ENCODE measurements at places on chromosomes 5 and 9.
A peak's percentile ranks its signal among the peaks of the same experiment; 100 is the strongest.

DNA sequence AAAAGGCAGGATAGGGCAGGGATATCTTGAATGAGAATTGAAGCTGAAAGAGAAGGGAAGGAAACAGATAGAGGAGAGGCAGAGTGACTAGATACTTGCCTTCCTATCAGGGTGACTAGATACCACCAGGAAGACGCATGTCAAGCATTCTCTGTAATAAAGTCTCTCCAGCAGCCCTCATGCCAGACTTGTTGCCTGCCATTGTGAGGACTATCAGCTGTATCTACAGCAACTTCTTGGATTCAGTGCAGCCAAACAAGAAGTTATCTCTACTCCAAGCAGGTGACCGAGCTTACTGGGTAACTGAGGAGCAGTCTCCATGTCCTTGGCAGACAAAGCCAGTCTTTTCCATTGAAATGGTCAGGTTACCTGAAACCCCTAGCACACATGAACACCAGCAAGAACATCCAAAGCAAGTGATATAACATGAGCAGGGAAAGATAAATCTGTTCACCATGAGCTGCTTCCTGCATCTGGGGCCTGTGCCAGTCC, 9.3 kb downstream of the SH3RF2 start:
- DNase-seq, result no peak

DNA sequence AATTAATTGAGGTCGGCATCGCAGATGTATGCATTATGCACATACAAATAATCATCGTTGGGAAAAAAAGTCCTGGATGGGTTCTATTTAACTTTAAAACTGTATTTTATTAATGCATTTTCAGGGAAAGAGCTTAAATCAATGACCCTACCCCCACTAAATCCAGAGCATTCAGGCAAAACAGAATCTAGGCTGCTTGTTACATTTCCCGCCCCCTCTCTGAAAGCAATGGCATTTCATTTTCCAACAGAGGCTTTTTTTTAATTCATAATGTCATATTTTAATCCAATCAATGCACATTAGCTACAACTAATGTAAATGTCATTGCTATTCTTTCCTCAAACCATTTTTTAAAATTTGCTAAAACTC, 117.4 kb upstream of the GRIA1 start:
- no peak for DNase-seq

GRCh38 chr5:89302102-89302891, 419.3 kb upstream of the MEF2C start:
- DNase-seq, result no peak

DNA sequence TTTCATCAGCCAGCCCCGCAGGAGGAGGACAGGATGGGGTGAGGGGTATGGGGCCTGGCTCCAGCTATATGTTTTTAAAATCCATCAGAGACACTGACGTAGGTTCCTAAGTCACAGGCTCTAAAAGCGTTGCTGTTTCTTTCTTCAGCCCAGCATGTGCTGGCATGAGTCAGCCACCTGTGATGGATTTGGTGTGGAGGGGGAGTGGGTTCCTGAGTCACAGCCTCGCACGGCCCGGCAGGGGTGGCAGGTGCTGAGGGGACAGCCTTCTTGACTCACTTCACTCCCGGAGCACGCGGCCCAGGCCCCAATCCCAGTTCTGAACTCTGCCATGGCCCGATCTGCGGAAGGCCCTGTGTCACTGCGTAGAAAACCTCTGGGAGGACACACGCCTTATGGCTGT, 38.8 kb upstream of the RPL26L1 start:
- peak; percentile 99 for DNase-seq

GRCh38 chr9:92669527-92669889, 423 bp downstream of the IPPK start:
- no peak for DNase-seq

GRCh38 chr5:180455872-180456271, 38.3 kb upstream of the CNOT6 start:
- no peak for DNase-seq

DNA sequence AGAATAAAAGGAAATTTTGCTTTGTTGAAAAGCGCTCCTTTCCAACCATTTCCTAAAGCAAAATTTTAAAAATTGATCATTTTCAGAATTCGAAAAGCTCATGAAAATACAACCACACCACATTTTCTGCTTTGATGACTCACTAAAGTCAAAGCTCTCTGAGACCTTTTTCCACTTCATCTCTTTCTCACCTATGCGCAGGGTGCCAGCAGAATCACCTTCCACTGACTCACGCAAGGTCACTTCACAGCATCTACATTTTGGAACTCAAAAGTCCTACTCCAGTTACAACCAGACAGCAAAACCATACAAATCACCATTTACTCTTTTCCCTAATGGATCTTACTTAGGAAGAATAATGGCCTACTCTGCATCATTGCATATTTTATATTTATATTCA, 106.2 kb downstream of the MAP1B start:
- DNase-seq, result no peak

- DNase-seq, result no peak
These were observed 35.3 kb upstream of the POMT1 start for GRCh38 chr9:131467214-131467935.

- DNase-seq, result no peak
These were observed 1877.3 kb upstream of the ACO1 start for GRCh38 chr9:30507166-30507565.

DNA sequence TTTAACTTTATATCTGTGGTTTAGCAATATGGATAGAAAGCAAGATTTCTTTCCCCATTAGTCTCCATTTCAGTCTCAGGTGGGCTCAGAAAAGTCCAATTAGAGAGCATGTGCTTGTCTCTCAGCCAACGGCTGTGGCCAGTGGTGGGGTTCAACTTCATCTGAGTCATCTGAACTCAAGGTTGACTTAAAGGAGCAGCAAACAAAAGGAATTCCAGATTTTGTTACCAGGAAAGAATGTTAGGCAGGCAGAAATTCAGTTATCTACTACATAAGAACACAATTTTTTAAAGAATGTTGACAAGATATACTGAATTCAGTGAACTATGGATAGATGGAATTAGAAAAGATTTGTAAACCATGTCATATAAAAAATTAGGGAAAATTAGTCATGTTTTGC, 784.1 kb downstream of the MAT2B start:
- DNase-seq, result no peak

DNA sequence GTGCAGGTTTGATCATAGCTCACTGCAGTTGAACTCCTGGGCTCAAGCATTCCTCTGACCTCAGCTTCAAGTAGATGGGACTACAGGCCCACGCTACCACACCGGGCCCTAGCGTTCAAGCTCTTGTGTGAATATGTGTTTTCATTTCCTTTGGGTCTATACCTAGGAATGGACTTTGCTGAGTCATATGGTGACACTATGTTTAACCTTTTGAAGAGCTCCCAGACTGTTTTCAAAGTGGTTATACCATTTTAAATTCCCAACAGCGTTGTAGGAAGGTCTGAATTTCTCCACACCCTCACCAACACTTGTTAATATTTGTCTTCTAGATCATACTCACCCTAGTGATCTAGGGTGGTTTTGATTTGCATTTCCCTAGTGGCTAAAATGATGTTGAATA, 33.5 kb downstream of the FAF2 start:
- DNase-seq, result no peak

GRCh38 chr9:33881635-33882034, 64.7 kb downstream of the UBE2R2 start:
- DNase-seq, result no peak

GRCh38 chr9:536597-537511, 304.6 kb upstream of the DMRT1 start:
- DNase-seq, result no peak

GRCh38 chr5:7856855-7857254, 5.9 kb upstream of the CFAP90 start:
- no peak for DNase-seq

DNA sequence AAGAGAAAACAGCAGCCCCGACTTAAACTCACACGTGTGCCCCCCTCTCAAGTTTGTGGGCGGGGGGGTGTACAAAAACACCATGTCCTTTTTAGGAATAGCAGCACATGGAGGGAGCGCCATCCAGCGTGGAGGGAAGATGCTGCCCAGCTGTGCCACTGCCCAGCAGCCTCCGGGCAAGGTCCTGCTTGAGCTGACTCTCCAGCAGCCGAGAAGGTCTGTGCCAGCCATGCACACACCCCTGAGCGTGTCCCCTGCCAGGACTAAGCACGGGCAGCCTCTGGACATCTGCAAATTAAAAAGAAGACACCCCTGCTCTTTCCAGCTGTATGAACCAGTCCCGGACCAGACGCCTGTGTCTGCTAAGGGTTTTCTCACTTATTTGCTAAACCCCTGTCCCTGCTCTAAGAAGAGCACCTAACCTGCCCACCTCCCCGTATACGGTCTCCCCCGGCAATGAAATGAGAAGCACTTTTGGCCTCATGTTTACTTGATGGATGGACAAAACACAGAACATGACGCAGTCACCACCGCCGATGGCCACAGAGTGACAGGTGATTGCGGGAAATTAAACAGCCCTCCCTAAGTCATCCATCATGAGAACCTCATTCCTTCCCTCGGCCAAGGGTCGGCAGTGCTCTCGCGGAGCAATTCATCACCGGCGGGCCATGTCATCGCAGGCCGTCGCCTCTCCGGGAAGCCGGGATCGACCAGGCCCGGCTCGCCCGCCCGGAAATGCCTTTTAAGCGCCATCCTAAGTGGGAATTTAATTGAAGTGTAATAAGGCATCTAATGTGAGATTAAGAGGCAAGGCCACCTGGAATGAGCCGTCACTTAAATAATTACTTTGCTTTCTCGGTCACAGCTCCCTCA, 96.9 kb downstream of the OLFM1 start:
- DNase-seq, result no peak

GRCh38 chr5:56102889-56103288, 108.1 kb upstream of the IL6ST start:
- DNase-seq, result no peak

DNA sequence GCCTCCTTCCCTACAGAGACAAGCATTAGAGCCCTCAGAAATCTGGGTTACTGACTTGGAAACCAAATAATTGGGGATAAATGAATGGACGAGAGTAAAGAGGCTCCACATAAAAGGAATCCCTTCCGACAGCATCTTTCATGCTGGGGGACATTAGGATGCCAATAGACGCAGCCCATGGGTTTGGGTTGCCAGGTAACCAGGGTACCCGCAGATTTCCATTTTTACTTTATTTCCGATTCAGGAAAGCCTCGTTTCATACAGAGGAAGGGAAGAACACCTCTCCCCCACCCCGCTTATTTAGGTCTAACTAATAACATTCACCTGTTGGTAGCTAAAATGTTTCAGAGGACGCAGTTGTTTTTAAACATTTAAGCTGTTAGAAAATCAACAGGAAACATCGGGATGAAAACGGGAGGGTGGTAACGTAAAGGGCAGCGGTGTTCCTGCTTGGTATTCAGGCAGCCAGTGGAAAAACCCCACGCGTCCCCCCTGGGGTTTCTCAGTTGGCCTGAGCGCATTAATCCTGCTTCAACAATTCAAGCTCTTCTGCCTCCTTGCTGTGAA, 179.5 kb downstream of the YTHDC2 start:
- no peak for DNase-seq

GRCh38 chr5:175883506-175883905, 12.1 kb downstream of the CPLX2 start:
- DNase-seq, result no peak

DNA sequence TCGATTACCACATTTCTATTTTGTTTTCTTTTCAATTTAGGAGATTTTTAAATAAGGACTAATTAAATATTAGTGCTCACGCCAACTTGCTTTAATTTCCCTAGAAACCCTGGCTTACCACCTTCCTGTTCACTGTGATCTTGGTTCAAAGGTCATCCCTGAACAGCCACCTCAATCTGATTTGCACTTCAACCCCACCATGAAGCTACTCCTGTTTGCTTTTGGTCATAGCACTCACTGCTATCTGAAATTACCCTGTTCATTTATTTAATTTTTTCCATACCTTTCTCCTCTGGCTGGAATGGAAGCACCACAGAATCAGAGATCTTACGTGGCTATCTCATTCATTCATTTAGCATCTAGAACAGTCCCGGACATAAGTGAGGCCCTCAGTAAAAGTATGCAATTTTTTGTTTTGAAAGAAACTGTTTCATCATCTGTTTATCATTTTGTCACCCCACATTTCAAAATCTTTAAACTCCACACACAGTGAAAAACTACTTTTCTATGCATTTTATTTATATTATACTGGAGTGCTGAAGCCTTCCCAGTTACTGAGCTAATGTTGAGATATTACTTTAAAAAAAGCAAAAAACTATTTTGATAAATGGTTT, 17.2 kb upstream of the ADAMTSL1 start:
- no peak for DNase-seq

- no peak for DNase-seq
These were observed 27.5 kb downstream of the SEC61B start for GRCh38 chr9:99249619-99250018.

DNA sequence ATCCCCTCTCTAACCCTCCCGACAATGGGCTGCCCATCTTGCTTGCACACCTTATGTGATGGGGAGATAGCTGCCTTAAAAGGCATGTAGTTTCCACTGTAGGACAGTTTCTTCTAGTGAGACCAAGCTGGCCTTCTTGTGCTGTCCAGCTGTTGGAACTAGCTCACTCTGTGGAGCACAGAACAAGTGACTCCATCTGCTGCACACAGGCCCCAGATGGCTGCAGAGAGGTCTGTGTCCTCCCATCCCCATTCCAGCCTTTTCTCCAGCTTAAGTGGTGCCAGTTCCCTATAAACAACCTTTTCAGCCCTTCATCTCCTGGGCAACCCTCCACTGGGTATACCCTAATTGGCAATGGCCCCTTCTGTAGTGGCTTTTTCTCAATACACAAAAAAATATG, 18.7 kb upstream of the PSD2 start:
- DNase-seq, result no peak

DNA sequence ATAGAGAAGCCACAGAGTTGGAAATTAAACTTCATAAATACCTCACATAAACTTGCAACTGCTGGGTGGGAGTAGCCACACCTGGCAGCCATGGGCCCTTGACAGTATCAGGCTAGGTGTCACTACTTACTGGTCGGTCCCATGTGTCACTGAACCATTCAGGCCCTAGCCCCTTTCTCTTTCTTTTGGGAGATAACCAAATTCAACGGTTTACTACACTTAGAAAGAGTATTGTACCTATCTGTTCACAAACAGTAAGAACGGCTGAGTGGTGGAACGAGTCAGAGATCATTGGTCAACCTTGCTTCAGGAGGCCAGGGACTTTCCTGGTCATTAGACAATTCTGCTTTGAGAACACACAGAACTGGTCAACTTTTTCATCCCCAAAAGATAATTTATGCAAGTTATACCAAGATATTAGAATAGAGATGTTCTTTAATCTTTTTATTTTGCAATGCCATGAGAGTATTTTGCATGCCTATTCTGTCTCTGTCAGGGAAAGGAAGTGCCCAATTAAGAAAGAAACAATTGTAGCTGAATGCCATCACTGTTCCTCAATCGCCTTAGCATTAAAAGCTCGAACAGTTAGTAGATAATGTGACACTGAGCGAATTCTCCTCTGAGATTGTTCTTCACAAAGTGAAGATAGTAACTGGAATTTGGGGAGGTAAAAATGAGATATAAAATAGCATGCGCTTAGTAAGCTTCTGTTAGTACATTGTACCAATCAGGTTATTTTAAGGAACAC, 50.9 kb downstream of the GOLPH3 start:
- DNase-seq, result no peak

All from AG04450 (cell line).